Lower lobe of right lung (tissue), 2 donors: ENCODE measurements at places on chromosomes 1 and 21. TPM values are rescaled to one million over a fixed set of nuclear protein-coding genes. Genes with fewer than 3 reads are reported as not detected.

The CCDC185 gene
- total RNA-seq = not detected

The FCRLA gene
- total RNA-seq = 0.32 TPM

The AMIGO1 gene
- 9.1 TPM for total RNA-seq

DNA sequence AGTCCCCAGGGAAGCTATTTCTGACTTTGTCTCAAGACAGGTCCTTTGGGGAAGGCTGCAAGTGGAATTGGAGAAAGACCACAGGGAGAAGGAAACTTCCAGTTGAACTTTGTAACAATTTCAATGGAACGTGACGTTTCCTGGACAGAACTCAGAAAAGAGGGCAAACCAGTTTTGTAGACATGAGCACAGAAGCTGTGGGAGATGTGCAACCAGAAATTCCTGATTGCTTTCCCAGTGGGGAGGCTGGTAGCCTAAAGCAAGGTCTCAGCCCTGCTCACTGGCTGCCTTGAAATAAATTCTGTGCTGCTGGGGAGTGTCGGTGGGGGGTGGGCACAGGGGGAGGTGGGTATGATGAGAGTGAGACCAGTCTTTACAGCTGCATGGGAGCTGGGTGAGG lies 1206.7 kb upstream of the ADGRL2 start:
- no peak overlapping the region for H3K4me3 ChIP-seq
- no peaks in the 10 kb centered on the region for H3K36me3 ChIP-seq
- no peak overlapping the region for H3K27ac ChIP-seq
- no peak for DNase-seq
- H3K4me1 ChIP-seq = no peaks in the 10 kb centered on the region
- H3K27me3 ChIP-seq = no peaks in the 10 kb centered on the region

DNA sequence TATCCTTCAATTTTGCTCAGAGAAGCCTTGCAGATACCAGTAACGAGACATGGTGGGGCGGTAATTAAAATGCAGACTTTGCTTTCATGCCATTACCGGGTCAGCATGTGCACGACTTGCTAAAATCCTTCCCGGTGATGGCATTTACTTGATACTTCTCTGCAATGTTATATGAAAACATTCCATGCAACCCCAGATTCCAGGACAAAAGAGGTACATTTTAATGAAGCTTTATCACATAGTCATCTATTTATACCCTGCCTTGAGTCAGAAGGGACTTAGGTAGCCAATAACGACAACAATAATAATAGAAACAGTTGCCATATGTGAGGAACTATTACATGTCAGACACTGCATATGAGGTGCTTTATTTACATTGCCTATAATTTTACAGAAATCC lies 29.4 kb upstream of the PLA2G2C start:
- H3K36me3 ChIP-seq = no peaks in the 10 kb centered on the region
- no peak overlapping the region for H3K27ac ChIP-seq
- H3K4me1 ChIP-seq = peaks cover 12% of the 10 kb centered on the region
- no peak for DNase-seq
- no peak overlapping the region for H3K4me3 ChIP-seq

GRCh38 chr1:205346956-205347574 lies 9.7 kb downstream of the KLHDC8A start:
- DNase-seq = no peak
- no peak overlapping the region for H3K27ac ChIP-seq
- no peaks in the 10 kb centered on the region for H3K36me3 ChIP-seq
- peaks cover 19% of the 10 kb centered on the region for H3K4me1 ChIP-seq
- H3K27me3 ChIP-seq = peaks cover 45% of the 10 kb centered on the region

DNA sequence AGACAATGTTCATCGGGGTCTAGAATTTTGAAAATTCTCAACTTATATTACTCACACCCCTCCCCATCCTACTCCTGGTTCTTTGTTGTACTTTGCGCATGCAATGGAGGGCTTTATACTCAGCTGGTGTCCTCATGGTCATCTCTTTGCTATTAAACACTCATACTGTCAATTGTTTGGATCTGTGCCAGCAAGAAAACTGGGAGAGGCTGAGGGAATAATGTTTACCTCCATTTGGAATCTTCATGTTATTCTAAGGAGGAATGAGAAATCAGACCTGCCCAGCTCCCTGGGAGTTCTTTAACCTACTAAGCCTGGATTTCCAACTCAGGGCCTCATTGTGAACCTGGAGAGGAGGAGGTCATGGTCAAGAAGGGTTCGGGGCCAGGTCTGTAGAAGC lies 143.9 kb upstream of the DNAH14 start:
- no peak for DNase-seq
- no peaks in the 10 kb centered on the region for H3K4me1 ChIP-seq
- H3K27me3 ChIP-seq = no peaks in the 10 kb centered on the region
- no peak overlapping the region for H3K4me3 ChIP-seq

- no peak for DNase-seq
- no peaks in the 10 kb centered on the region for H3K27me3 ChIP-seq
- peaks cover 29% of the 10 kb centered on the region for H3K4me1 ChIP-seq
Measured at GRCh38 chr1:10250663-10251062, 40.3 kb downstream of the KIF1B start.

DNA sequence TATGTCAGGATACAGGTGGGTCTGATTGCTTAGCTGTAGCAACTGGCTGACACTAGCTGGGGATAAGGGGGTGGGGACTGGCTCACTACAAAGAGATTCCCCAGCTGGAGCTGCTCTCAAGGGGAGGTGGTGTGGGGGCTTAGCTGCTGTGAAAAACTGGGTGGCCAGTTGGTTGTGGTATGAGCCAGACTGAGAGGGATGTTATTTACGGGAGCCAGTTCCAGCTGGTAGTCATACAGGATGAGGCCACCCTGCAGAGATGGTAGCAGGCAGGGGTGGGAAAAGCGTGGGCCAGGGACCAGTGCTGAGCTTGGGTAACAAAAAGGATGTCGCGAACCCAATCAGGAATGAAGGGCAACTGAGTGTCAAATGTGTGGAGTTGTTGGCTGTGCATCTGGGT lies 204.0 kb upstream of the C21orf91 start:
- H3K27ac ChIP-seq = no peak overlapping the region
- no peaks in the 10 kb centered on the region for H3K27me3 ChIP-seq
- no peaks in the 10 kb centered on the region for H3K36me3 ChIP-seq
- no peak overlapping the region for H3K4me3 ChIP-seq
- no peaks in the 10 kb centered on the region for H3K4me1 ChIP-seq
- DNase-seq = no peak
